Renal cortex interstitium (tissue), 15 donors: ENCODE measurements at places on chromosomes 2 and 18.
A peak's percentile ranks its signal among the peaks of the same experiment; 100 is the strongest.

DNA sequence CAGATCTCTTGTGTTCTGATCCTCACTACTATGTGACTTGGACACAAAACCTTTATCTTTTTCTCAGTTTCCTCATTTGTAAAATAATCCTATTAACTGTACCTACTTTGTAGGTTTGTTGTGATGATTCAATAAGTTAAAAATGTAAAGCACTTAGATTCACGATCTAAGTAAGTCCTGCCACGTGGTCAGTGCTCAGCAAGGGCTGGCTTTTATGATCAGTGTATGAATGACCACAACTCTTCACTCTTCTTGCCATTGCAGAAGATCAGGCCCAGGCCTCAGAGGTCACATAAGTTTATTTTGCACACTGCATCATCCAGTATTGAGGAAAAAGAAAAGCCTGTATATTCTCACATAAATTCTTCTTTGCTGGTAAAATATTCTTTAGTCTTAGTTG lies 1192.5 kb upstream of the ACVR2A start:
- no peak for DNase-seq

DNA sequence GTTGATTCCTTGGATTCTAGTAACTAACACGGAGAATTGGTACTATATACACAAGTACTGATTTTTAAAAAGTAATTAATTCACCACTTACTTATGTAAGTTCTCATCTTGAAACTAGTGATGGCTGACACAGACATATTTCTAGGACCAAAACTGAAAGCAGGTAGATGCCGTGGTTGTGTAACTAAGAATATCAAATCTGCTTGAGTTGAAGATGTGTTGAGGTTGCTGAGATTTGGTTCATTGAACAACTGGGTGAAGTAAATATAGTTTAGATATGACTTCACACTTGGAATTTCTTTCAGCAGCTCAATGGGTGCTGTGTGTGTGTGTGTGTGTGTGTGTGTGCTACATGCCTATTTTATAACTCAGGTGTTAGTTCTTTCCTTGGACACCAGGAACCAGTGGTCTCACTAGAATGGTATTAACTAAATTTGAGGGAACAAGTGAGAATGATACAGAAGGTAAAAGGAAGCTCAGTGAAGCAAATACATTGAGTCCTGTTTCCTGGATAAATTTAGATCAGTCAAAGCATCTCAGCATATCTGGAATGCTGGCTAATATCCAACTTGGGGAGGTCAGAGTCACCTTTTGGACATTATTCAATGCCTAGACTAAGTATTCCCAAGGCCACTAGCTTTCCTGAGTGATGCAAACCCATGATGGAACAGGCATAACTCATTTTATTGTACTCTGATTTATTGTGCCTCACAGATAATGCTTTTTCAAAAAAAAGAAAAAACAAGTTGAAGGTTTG lies 110.7 kb upstream of the ZEB2 start:
- DNase-seq = no peak

GRCh38 chr2:223560749-223561435 lies 41.3 kb downstream of the SCG2 start:
- no peak for DNase-seq

DNA sequence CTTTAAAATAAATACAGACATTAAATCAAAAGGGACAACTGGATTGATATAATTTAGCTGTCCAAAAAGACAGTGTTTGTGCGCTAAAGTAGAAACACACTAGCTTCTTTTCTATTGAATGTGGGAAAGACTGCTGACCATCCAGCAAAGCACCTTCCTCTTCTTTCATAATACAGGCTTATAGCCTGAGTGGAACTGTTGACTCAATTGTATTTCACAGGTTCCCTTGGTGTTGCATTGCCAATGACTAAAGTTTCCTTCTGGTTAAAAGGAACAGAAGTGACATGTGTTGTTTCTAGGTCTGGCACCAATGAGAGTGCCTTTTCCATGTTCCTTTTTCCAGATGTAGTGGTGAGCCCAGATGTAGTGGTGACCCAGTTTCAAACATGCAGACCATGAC lies 412.3 kb downstream of the RNF144A start:
- DNase-seq = no peak

DNA sequence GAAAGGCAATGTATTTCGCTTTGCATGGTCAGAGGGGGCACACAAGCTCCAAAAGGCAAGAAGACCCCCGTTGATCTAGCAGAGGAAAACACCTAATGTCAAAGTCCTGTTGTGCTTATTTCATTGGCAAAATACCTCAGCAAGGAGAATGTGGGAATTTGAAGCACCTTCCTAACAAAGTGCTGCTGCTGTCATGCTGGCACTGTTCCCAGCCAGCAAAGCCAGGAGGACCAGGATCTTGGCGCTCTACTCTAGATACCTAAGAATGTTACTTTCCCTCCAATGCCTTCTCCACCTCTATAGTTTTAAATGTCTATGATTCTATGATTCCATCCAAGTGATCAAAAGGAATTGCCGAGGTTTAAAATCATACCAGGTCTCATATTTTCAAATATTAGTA lies 867.9 kb upstream of the POU3F3 start:
- no peak for DNase-seq

GRCh38 chr2:219571311-219572236 lies at the start of gene OBSL1:
Gene OBSL1, minus strand, starts transcription at chr2:219571539. Its CDS starts 307 bp downstream, at chr2:219571232.
- peak; percentile 68 for DNase-seq

- DNase-seq = no peak
These were observed 61.0 kb upstream of the DTNA start for GRCh38 chr18:34649080-34649479.

- no peak for DNase-seq
These were observed 115.7 kb downstream of the PLCL1 start for GRCh38 chr2:197920088-197920487.

GRCh38 chr2:40874380-40874779 lies 422.5 kb upstream of the SLC8A1 start:
- no peak for DNase-seq

DNA sequence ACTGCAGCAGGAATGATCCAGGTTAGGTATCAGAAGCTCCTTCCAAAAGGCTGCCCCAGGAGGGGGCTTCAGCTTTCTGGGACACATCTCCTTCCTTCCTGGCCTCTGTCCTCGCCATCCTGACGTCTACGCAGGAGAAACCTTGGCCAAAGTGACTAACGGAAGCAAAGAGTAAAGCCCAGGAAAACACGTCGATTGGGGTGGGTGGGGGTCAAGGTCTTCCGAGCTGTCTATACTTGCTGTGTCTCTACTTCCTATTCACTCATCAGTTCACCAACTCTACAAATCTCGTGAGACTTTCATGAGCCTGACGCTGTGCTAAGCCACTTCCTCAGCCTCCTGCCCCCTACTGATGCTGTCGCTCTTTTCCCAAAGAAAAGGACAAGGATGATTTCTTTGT lies 212.6 kb downstream of the TNS1 start:
- DNase-seq = no peak

DNA sequence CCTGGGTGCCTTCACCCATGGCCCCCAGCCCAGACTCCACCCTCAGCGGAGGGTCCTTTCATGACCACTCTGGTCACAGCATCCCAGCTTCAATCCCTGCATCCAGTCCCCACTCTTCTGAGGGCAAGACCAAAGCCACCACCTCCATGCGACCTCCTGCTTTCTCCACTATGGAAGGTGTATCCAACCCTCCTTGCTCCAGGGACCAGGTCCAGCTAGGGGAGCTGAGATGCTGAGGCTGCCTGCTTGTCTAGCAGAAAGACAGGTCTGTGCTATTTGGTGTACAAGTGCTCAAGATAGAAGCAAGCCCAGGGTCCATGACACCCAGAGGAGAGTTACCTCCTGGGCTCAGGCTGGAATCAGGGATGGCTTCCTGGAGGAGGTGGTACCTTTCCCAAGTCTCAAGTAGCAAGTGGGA lies 73.8 kb upstream of the RAB6C start:
- DNase-seq = no peak

DNA sequence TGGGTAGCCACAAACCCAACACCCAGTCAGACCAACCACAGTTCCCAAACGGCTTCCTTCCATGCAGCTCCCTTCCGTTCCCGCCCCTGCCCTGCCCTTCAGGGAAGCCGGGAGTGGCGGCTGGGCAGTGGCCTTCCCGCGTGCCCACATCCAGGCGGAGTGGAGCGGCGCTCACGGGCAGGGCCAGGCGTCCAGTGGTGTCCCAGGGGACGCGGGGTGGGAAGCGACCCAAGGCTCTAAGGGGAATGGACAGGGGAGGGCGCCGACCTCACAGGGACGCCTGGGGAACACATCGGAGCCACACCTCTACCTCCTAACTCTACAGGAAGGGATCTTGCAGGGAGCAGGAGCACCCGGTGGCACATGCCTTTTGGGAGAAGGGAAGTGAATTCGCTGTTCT lies 225.9 kb upstream of the MGAT5 start:
- DNase-seq = no peak

GRCh38 chr2:229129738-229130371 lies 141.2 kb downstream of the PID1 start:
- no peak for DNase-seq

- peak; percentile 76 for DNase-seq
These were observed at the start of gene RBMS1 for GRCh38 chr2:160493227-160494028. Gene RBMS1, minus strand, starts transcription at chr2:160493807. Its CDS starts 444 bp downstream, at chr2:160493363.

DNA sequence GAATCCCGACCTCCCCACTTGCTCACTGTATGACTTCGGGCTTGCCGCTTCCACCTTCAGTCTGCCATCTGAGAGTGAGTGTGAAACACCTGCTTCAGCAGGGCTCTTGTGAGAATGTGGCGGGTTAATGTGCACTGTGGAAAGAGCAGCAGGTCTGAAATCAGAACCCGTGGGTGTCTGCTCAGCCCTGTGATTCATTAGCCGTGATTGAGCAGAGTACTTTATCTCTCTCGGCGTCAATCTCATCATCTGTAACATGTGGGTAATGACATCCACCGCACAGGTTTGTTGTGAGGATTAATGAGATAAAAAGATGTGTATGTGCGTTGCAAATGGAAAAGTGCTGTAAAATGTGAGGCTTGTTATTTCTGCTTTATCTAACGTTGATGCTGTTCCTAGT lies 128.6 kb downstream of the LRATD1 start:
- no peak for DNase-seq

DNA sequence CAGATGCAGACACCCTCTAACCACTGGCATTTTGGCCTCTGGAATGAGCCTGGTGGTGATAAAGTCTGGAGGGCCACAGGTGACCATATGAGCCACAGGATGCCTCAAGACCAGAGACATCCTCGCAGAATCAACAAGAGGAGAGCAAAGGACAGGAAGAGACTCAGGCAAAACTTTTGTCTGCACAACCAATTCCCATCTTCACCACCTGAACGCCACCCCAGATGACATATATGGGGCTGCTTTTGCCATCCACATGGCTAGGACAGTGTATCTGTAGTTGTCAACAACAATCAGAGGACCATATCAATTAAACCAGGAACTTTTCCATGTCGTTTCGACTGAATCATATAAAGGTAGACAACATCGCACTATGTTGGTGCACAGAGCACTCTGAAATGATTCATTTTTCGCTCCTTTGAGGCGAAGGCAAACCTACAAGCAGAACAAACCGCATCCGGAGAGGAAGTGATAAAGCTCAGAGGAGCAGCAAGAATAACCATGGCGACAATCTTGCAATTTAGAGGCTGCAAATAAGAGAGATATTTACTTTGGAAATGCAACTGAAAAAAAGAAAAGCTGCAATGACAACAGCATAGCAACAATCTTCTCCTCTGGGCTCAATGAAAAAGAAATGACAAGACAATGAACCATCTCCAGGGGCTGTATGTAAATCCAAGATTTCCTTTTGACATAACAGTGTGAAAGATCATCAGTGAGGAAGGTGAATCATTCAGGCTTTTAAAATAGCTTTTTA lies 204.5 kb downstream of the ARL4C start:
- no peak for DNase-seq

DNA sequence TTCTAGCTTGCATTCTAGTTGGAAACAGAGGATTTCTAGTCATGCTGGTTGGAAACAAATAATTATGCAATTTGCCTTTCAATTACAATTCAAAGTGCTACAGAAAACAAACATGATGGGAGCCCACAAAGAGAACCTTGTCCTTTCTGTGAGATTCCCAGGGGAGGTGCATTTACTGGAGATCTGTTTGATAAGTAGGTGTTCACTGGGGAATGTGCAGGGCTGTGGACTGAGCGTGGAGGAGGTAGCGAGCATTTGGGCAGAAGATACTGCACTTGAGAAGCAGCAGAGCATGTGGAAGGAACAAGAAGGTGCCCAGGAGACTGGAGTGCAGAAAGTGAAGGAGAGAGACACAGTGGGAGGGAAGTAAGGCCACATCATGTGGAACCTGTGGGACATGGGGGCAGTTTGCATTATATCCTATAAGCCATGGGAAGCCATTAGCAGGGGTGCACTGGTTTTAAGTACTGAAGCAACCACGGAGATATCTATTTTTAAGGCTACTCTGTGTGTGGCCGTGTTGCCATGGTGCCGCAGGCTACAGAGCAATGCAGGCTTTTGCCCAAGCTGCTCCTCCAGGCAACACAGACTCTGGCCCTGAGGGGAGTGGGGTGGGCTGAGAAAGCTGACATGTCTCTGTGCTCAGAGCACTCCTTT lies 154.0 kb downstream of the ANTXR1 start:
- DNase-seq = no peak

GRCh38 chr2:182616471-182617393 lies 99.3 kb upstream of the DNAJC10 start:
- no peak for DNase-seq

DNA sequence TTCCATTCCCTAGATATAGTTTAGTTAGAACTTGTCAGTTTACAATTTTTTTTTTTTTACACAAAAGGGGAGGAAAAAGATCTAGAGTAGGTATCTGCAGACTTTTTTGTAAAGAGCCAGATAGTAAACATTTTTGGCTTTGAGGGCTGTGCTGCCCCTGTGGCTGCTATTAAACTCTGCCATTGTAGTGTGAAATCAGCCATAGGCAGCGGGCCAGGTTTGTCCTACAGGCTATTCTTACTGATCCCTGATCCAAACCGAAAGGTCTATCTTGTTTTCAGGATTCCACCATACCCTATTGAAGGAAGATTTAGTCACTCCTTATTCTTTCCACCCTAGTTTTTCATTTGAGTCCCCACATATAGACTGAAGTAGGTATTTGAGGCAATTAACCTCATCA lies 203.4 kb downstream of the RND3 start:
- DNase-seq = no peak

DNA sequence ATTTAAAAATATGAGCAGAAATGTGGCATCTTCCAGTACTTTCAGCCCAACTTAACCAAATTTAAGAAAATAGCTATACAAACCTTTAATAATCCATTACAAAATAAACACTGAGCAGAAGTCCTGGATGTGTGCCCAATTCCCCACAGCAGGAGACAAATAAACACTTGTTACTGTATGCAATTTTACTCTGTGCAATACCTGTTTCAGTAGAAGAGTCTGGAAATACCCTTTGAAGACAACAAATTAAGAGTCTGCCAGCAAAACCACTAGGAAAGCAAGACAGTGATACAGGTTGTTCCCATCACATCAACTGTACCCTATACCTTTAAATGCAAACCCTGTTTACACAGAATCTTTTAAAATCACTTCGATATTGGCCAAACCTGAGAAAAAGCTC lies 41.4 kb upstream of the RNU4ATAC start:
- DNase-seq = no peak
